ENCODE measurements at places on chromosomes 2 and 18. TPM values are rescaled to one million over a fixed set of nuclear protein-coding genes. Genes with fewer than 3 reads are reported as not detected.

The UGT1A7 gene
- not detected for total RNA-seq

- DNase-seq, result no peak
Measured at GRCh38 chr18:54209471-54210180, 14.8 kb downstream of the MBD2 start.

DNA sequence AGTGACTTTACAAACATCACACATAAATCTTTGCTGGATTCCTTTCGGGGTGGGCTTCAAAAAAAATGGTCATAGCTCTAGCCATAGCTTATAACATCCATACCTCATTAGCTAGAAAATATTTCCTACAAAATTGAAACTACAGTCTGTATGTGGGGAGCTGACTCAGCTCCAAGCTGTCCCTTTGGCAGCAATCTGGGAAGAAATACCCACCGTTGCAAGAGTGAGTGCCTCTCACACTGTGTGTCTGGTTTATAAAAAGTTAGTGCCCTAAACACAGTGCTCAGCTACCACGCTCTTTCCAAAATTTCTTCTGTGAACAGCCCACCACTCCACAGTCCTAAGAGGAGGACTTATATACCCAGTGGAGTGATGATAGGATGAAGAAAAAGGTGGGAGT lies 170.1 kb downstream of the RBM43 start:
- no peak for DNase-seq

DNA sequence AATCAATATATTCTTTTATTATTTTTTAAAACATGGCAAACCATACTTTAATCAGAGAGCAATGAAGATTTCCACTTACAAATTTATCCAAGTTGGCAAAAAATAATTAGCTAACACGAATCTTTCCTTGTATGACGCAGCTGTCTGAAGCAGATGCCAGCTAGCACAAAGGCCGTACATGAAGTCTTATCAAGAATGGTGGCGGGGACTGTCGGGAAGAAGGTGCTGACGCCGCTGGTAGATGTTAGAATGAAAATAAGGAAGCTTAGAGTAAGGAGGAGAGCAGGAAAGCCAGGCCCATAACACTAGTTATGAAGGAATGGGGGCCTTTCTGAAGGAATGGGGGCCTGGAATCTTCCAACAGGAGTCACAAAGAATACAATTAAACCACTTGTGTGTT lies 96.7 kb downstream of the ZNF516 start:
- no peak for DNase-seq

DNA sequence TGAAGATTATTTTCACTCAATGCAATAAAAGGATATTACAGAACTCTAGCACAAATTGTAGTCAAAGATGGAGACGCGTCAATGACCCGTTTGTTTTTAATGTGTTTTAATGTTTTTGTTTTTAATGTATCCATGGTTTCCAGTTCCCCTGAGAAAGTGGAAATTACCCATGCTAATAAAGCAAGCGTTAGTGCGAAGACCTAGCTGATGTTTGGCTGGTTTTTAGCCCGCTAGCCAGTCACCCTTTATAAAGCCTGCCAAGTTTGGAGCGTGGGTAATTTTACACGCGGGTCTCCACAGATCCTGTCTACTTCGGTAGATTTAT lies 430 bp upstream of the CHMP1B start:
- DNase-seq, result no peak

The APOB gene
- total RNA-seq, result 1.9 TPM
